ENCODE measurements at places on chromosomes 6 and 20.
A peak's percentile ranks its signal among the peaks of the same experiment; 100 is the strongest.

GRCh38 chr20:21571841-21572690 lies 58.2 kb upstream of the NKX2-2 start:
- peak; percentile 15 for DNase-seq

DNA sequence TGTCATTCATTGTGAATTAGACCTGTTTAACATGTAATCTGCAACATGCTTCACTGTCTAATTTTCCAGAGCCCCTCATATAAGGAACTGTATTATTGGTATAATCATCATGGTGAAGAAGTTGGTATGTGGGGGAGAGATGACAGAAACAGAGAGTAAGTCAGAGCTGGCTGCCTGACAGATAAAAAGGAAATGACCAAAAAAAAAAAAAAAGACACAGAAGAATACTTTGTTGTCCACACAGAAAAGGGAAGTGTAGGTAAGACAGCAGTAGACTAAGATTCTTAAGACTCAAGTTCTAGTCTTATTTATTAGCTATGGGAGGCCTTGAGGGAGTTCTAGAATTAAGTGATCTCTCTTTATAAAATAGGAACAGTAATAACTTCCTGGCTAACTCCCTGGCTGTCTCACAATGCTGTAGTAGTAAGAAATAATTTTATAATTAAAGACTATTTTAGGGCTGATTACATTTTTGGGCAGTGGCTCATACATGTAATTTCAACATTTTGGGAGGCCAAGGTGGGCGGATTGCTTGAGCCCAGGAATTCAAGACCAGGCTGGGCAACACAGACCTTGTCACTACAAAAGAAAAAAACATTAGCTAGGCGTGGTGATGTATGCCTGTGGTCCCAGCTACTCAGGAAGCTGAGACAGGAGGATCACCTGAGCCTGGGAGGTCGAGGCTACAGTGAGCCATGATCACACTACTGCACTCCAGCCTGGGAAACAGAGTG lies 102.5 kb downstream of the PRL start:
- no peak for DNase-seq

DNA sequence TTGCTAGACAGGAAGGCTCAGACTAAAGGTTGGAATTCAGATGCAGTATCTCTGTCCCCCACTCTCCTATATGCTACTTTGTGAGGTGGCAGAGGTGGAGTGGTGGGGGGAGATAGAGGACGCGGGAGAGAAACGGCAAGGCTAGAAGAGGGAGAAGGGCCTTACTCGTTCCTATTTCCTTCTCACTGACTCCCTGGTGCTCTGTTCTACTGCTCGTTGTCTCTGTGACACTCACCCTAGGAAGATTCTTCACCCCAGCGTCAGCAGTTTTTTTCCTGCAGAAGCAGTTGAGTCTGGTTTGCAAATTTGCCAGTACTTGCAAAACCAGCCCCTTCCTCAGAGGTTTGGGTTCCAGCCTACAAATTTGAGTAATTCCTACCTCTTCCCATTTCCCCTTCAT lies 801.1 kb upstream of the SLC35B3 start:
- no peak for DNase-seq

DNA sequence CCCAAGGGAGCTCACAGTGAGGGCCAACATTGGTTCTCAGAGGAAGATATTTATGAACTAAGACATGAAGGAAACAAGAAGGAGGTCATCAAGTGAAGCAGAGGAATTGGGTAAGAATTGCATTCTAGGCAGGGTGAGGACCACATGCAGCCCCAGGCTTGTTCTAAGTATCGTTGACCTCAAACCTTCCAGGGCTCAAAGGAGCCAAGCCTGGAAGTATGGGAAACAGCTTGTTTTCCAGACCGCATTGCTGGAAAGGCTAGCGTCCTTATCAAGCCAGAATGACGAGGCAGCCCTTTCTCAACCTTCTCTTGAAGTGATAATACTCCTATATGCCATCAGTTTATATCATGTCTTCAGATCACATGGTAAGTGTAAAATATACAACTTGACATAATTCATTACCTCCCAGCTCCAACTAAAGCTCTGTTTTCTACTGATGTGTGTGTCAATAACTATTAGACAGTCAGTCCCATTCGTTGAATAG lies 79.6 kb downstream of the PHACTR2 start:
- no peak for DNase-seq
